Activated T-helper 1 cell treated with anti-CD3 and anti-CD28 coated beads, Interleukin-2, amount 50 U/mL, for 16 hours (primary cell): ENCODE measurements at places on chromosomes 11 and 22.

DNA sequence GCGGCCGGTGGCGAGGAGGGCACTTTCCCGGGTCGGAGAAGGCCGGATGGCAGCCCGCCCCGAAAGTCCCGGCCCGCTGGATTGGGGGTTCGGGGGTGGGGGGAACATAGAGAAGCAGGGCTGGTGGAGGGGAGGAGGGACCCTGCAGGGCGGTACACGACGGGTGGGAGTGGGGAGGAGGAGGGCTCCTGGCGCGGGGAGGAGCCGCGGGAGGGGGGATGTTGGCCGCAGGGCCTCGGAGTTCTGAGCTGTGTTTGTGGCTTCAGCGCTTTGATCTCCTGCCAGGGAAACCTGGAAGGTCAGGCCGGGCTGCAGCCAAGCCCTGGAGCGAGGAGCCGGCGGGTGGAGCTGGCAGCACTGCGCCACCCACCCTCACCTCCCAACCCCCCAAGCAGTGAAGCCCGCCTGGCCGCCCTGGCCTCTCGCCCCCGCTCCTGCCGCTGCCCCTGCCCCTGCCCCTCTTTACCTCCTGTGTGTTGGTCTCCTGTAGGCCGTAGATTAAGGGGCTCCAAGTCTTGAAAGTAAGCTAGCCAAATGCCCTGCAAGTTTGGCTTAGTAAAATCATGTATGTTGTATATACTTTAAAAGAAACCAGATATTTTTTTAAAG lies 30.9 kb downstream of the C22orf31 start:
- DNase-seq: no peak

GRCh38 chr11:19703211-19703610 lies 9.4 kb upstream of the NAV2 start:
- no peak for DNase-seq

DNA sequence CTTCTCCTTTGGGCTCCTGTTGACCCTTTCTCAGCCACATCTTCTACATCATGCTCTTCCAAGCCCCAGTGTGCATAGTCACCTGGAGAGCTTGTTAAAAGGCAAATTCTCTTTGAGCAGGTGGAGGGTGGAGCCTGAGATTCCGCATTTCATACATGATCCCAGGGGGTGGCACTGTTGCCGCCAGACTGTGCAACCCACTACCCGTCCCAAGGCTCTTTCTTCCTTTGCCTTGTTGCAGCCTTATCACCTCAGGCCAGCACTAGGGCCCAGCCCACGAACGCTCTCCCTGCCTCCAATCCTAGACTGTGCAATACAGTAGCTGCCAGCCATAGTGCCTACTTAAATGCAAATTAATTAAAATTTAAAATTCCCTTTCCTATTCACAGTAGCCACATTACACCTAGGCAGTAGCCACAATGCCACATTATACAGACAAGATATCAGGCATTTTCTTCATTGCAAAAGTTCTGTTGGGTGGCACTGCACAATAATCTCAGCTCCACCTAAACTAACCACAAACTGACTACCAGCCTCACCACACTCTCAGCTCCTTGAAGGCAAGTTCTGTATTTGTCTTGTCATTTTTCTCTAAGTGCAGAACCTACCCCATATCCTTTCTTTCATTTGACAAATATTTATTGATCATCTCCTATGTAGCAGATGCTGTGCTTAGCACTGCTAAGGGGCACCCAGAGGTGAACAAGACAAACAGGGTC lies 4.6 kb upstream of the KCNJ5 start:
- no peak for DNase-seq

GRCh38 chr22:17627961-17628405 lies 566 bp downstream of the ATP6V1E1 start:
- DNase-seq: no peak

- no peak for DNase-seq
Observed at GRCh38 chr11:69640995-69641581, at the start of gene CCND1. CCND1 (plus strand) TSS chr11:69641156; CDS start chr11:69641314, 158 bp downstream.

DNA sequence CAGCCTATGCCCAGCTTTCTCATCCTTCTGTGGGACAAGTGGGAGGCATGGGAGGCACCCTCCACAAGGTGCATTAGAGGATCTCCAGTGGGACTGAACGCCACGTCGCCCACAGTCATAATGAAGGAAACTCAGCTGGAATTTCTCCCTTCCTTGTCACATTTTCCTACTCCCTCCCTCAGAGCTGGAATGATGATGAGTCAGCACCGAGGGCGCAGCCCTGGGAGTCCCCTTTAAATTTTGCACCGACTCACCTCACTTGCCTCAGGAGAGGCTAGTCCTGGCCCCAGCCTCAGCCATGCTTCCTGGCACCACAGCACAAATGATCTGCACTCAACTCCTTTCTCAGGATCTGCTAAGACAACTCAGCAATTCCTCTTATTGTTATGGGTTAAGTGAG lies 34.3 kb downstream of the DBX1 start:
- no peak for DNase-seq

DNA sequence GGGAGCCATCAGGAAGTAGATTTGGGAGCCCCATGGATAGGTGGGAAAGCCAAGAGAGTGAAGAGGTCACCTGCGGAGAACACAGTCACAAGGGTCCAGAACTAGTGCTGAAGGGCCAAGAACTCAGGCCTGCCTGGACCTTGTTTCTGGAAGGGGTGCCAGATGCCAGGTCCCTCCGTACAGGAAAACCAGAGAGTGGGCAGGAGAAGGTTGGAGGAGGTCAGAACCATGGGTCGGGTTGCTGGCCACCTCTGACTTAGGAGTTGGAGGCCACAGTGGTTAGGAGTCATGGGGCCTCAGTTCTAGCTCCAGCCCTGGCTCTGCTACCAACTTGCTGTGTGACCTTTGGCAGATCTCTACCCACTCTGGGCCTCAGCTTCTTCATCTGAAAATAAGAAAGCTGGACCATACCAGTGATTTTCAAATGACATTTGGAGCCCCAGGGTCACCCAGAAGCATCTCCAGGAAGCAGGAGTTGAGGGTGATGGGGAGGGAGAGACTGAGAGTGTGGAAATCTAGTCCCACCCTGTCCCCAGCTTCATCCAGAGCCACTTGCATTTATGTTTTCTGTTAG lies 20.8 kb upstream of the TUB start:
- no peak for DNase-seq

DNA sequence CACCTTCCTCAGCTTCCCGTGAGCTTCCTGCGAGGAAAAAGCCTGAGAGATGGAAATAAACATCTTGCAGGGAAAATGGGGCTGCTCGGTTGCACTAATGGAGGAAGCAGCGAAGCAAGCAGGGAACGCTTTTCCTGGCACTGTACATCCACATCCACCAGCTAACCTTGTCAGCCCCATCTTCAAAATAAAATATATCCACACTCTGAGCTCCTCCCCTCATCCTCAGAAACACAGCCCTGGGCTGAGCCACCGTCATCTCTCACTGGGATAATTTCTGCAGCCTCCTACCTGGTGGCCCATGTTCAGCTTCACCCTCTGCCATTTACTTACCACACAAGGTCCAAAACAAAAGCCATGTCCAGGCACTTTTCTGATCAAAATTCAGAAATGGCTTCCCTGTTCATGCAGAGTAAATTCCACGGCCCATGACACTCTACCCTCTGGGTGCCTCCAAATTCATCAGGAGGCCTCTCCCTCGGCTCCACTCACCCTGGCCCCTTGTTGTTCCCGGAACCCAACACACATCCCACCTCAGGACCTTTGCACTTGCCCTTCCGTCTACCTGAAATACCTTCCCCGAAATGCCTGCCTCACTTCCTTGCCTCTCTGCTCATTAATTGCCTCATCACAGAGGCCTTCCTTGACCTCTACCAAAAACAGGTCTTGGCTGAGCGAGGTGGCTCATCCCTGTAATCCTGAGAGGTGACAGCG lies 13.0 kb downstream of the C11orf86 start:
- DNase-seq: no peak

DNA sequence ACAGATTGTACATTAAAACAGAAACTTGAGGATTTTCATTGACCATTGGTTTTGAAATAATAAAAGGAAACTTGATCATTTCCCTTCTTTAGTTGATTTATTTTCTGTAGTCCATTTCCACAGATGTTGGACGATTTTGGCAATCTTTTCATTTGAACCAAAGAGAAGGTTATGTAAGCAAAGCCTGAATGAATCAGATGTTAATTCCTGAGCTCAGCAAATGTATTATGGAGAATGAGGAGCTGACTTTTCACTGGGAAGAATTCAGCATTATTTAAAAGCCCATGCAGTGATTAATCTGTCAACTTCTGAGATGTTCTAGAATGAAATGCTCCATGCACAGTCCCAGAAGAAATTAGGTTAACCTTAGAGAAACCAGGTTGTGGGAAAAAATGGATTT lies 29.0 kb downstream of the ELMOD1 start:
- DNase-seq: no peak
